ENCODE measurements at places on chromosomes 5 and 9.

DNA sequence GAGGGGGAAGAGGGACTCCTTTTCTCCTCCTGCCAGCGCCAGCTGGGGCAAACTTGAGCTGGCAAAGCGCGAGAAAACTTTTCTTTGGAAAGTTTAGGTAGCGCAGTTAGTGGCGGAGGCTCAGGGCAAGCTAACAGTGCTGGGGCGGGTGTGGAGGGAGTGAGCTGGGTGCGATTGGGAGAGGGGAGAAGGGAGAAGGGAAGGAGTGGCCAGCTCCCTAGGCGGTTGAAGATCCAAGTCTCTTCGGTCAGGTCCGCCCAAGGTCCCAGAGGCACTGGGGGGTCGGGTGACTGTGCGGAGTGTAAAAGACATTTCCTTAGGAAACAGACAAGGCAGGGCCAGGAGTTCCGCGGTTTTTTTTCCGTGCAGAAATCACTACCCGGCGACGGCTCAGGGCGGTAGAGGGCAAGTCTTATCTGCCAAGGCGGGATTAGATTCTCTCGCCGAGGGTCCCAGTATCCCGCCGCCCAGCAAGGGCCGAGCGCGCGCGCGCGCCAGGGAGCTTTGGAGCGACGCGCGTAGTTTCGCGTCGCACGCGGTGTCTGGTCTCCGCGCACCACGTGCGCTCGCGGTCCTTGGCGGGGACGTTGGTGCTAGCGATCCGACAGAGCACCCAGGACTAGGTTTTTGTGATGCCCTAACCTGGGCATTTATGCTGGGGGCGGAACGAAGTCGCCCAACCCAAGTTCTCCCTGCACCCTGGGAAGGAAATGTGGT, 33.6 kb upstream of the NFIB start:
- peak; percentile 69 for DNase-seq

GRCh38 chr5:111135946-111136345, 43.8 kb downstream of the WDR36 start:
- DNase-seq = no peak

- DNase-seq = no peak
Measured at GRCh38 chr9:96009690-96010472, 134.4 kb downstream of the ERCC6L2 start.

DNA sequence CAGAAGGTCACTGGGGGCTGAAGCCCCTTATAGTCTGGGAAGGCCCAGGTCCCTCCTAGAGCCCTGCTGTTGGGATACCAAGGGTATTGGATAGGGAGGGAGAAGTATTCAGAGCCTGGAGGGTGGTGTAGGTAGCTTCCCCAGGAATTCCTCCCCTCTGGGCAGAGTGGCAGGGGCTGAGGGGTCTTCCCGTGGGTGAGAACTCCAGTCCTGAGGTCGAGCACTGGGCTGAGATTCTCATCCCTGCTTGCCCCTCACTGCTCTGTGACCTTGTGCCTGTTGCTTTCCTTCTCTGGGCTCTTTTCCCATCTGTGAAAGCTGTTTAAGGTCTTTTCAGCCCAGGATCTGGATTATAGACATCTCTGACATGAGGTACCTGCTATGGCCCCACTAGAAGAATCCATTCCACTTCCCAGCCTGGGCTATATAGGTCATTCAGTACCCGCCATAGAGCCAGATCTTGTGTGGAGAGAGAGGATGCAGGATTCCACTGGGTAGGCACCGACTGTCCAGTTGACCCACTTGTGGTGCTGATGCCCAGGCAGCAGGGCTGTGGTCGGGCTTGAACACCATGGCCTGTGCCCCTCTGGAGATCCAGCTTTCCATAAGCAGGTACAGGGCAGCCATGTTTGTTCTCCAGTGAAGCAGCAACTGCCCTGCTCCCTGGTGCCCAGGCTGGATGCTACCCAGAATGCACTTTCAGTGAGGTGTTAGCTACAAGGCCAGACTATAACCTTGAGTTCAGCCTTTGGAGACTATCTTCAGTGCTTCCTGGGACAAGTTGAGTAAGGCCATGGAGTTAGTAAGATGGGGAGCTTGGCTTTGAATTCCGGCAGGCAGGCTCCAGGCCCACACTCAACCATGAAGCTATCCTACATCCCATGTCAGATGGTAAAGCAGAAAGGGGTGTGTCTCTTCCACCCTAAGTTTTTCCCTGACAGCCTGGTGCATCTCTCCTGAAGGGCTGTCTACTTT, 60.1 kb downstream of the AMBP start:
- DNase-seq = no peak

- no peak for DNase-seq
Measured at GRCh38 chr9:131096269-131097125, at the start of gene AIF1L. TSS of gene AIF1L (plus strand) at chr9:131096531. CDS start at chr9:131096630, 99 bp downstream.

DNA sequence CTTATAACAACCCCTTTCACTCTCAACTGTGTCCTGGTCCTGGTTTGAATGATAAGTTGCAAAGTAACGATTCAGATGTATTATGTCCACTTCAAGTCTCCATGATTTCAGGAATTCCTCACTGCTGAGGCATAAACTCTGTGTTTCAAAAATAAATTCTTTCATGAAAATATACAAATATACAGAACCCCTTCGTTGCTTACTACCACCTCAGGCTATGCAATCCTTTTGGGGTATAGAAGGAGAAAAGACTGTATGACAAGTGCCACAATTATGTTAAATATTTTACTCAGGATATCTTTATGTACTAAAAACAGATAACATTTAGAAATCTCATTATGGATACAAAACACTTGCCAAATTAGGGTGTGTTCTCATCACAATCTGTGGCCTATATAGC, 190.7 kb downstream of the KCTD16 start:
- no peak for DNase-seq

DNA sequence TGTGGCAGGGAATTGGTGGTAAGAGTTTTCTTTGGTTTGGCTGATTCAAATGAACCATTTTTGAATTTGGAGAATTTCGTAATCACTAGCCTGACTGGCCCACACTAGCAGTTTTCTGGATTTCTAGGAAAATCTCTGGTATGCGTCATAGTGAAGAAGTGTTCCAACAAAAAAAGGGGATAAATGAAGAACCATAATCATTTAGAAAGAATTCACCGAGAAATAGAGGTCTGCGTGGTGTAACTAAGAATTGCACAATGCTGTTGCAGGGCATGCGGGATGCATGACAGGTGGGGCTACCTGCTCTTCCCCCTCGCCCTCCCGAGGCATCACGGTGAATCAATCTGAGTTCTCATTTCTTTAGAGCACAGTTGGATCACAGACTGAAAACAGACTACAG, 232.3 kb upstream of the PAPPA start:
- DNase-seq = no peak

DNA sequence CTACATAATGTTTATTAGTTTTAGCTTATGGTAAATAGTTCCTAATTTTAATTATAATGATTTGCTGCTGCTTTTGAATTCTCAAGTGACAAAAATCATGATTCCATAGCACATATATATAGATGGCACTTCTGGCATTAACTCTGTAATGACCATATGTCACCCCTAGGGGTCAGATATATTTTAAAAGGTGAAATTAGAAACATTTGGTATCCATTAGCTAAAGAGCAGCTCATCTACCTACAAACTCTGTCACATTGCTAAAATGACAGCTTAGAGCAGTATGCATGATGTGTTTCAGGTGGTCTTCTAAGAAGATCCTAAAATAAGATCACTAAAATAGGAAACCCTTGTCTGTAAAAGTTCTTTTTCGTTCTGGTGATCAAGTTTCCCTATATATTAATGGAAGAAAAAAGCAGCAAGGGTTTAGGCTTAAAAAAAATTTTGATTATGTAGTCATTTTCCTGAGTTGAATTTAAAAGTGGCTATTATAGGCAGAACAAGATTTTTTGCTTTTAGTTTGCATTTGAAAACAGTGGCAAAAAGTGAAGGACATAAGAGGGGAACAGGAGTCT, 157.7 kb upstream of the POU5F2 start:
- DNase-seq = no peak
